ENCODE measurements at places on chromosomes 16 and 17.

DNA sequence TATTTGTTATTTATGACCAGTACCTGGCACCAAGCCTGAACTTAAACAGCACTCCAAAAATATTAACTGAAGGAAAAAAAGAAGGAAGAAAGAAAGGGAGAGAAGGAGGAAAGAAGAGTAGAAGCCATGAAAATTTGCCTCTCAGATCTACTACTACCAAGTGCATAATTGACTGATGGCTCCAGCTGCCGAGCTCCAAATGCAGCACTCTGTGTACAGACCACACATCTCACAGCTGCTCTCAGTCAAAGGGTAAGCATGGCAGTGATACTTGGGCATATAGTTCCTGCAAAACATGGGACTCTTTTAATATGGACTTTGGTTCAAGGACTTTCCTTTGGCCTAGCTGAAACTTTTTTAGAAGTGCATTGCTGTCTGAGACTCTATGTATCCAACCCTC, 44.0 kb upstream of the NOG start:
- DNase-seq, result no peak

DNA sequence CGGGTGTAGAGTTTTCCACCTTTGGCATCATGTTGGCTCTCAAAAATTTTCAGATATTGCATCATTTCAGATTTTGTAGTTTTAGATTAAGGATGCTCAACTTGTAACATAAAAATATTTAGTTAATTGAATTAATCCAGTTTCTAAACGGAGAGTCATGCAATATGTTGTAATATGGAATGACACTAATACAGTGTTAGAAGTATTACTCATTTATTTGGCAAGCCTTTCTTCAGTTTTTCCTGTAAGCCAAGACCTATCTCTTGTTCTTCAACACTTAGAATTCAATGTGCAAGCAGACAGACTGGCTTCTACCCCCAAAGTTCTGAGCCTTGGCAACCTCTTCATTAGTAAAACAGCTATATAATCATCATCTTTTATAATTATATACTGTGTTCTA, 985.0 kb upstream of the GOT2 start:
- DNase-seq, result no peak

DNA sequence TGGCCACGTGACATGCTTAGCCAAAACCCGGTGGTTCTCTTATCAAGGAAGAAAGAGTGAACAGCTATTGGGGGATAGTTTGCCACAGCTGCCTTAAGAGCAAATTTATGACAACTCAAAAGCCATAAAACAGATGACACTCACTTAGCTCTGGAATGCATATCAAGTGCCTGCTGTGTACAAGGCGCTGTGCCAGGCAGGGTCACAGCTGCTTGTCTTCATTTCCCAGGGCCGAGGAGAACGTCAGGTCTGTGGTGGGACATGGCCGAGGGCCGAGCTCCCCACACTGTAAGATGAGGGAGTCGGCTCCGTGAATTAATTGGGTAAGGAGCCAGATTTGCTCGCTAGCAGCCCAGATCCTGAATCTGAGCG, 14.0 kb downstream of the EEF2K start:
- no peak for DNase-seq

- peak; percentile 61 for DNase-seq
Measured at GRCh38 chr16:22641131-22641628, 130.5 kb downstream of the NPIPB5 start.

- peak; percentile 62 for DNase-seq
Measured at GRCh38 chr17:51120357-51120738, 320 bp downstream of the SPAG9 start.

GRCh38 chr17:69874175-69874670, 200.8 kb upstream of the KCNJ16 start:
- peak; percentile 21 for DNase-seq

DNA sequence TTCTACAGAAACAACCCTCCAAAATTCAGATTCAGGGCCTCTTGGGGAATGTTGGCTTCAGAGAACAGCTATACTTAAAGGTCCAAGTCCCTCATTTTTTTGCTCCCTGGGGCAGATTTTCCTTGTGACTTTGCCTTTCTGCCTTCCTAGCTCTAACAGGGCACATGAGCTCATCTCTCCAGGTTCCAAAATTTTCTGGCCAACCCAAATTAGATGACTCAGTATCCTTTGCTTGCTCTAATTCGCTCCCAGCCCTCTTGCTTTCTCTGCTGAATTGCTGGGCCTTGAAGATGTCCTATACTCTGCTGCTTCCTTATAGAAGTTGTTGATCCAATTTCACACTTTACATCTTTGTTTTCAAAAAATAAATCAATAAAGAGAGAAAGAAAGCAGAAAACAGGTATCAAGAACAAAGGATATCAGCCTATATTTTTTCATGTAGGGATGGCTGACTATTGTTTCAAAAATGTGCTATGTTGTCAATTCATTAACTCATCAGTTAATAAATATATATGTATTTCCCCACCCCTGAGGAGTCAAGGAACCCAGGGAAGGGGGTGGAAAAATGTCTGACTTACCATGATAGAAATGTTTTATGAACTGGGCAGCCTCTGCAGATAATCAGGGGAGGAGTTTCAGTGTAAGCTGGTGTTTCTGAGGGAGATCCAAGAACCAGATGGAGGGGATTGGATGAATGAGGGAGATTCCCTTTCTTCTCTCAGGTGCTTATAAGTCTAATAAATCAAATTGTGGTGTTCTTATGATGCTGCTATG, 1.0 kb upstream of the KRTAP4-2 start:
- DNase-seq, result peak; percentile 16

- DNase-seq, result no peak
Measured at GRCh38 chr16:51951668-51952298, 595.2 kb downstream of the TOX3 start.

DNA sequence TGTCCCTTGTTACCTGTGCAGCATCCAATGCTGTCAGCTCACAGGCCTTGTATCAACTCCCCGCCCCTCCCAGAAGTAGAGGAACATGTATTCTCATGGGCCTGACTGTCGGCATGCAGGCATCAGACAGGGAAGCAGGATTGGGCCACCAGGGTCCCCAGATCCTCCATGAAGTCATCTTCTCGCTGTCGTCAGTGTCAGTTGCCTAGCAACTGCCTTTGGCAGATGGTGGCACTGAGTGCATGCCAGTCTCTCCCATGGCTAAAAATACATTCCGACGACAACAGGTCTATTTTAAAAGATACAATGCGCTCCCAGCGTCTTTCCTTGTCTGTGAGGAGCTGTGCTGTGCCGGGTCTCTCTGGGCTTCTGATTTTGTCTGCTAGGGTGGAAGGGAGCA, 36.8 kb upstream of the CES5A start:
- DNase-seq, result no peak

- no peak for DNase-seq
Measured at GRCh38 chr16:23959752-23960072, 123.9 kb downstream of the PRKCB start.

DNA sequence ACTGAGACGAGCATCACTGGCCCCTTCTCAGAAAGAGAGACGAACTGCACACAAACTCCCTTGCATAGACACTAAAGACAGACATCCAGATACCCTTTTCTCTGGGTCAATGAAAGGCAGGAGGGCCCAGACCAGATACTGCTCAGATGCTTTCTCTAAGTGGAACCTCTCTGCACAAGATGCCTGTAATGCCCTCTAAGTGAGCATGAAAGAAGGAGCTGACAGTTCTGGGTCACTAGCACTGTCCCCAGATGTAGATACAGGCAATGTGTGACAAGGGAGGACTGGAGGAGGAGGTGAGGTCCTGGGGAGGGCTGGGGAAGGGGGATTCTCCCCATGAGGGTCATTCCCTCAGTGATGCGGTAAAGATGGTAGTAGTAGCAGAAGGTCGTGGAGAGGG, 501.0 kb upstream of the CDH11 start:
- DNase-seq, result no peak

DNA sequence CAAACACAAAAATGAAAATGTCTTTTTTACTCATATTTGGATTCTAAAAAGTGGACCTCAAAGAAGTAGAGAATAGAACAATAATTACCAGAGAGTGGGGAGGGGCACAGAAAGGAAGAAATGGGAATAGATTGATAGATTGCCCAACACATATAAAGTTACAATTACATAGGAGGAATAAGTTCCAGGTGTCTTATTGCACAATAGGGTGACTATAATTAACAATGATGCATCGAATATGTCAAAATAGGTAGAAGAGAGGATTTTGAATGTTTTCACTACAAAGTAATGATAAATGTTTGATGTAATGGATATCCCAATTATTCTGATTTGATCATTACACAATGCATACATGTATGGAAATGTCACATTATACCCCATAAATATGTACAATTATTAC, 556.0 kb downstream of the CDH8 start:
- DNase-seq, result no peak

DNA sequence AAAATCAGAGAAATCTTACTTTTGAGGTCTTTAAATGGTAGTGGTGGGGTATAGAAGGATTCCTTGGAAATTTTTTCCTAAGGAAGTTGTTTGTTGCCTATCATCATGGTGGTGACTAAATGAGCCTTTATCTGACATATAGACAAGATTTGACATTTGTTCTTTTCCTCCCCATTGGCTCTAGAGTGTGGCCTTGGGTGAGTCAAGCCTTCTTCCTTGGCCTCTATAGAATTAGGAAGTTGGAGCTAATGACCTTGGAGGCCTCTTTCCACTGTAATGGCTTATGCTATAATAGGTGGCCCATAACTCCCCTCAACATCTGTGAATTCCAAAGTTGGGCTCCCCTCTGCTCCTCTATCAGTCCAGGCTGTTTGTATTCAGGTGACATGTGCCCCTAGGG, 79.1 kb upstream of the HNF1B start:
- DNase-seq, result no peak

GRCh38 chr17:72725433-72726068, 366.9 kb downstream of the SLC39A11 start:
- DNase-seq, result peak; percentile 72

- DNase-seq, result peak; percentile 89
Measured at GRCh38 chr17:32319548-32319905, 22.4 kb downstream of the C17orf75 start.

- DNase-seq, result peak; percentile 54
Measured at GRCh38 chr17:6413065-6413464, 21.9 kb downstream of the AIPL1 start.

DNA sequence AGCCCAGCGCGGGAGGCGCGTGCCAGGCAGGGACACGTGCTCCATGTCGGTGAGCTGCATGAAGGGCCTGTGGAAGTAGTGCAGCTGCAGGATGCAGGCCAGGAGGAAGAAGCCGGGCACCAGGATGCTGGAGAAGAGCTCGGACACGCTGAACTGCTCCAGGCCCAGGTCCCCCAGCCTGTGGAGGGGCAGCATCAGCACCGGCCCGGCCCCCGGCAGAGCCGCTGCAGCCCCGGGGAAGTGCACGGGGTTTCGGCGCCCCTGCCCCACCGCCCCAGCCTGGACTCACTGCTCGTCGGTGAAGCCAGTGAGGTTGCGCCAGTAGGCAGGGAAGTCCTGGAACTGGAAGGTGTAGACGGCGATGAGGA, 28.0 kb downstream of the CTU2 start:
- DNase-seq, result no peak

GRCh38 chr17:29855686-29856085, 74.3 kb downstream of the SSH2 start:
- peak; percentile 12 for DNase-seq

DNA sequence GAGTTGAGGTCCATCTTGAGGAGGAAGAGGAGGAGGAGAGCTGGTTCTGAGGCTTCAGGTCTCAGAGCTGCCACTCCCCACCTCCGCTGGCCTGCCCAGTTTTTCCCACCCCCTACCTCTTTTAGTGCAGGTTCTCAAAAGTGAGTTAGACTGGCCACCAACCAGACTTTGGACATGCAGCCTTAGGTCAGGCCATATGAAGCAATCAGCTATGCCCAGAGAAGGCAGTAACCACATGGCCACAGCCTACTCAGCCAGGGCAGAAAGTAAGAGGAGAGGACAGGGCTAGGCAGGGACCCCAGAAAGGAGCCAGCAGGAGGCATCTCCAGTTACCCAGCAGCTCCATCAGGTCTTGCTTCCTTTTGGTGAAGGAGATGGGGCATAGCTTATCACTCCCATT, 9.0 kb downstream of the MYO15A start:
- no peak for DNase-seq

DNA sequence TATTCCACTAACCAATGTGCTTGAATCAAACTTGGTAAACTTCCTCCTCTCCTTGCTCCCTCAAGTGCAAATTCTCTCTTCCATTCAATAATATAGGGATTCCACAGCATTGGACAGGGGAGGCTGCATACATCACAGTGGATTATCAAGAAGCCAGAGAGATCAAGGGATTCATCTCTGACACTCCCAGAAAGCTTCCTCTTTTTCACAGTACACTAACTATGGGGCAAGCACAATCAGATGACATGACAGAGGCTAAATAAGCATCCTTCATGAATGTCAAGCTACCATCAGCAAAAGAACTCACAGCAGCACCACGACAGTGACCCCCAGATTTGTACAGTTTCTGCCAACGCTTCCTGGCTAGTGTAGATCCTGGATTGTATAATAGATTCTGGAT, 178.4 kb upstream of the C17orf78 start:
- no peak for DNase-seq

GRCh38 chr16:76335180-76335974, 58.2 kb downstream of the CNTNAP4 start:
- no peak for DNase-seq

DNA sequence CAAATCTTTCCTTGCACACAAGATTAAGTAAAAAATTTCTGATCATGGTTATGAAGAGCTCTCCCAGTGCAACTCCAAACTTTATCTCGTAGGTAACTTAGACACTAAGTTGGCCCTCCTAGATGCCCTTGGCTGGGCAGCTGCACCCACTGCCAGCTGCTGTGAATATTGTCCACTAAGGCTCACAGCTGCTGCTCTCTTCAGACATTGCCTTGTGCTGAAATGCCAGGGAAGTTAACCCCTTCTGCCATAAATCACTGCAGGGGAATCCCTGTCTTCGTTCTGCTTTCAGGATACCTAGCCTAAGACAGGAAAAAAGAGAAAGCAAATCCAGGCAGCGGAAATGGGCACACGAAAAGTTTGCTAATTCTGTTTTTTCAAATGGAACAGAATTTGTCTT, 106.4 kb downstream of the IRX5 start:
- no peak for DNase-seq

DNA sequence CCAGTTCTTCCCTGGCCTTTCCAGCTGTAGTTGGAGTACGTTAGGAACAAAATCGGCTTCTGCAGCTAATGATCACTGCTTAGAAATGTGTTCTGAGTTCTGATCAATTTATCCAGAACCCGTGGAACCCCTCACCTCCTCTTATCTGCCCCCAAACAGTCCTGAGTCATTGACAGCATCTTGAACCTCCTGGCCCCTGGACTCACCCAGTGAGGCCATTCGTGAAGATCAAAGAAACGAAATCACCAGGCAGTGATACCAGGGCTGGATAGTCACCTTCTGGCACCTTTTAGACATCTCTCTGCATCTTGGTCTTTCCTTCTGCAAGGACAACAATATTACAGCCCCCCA, 17.0 kb upstream of the EXOC7 start:
- DNase-seq, result peak; percentile 7

- peak; percentile 28 for DNase-seq
Measured at GRCh38 chr17:59763861-59764260, 56.4 kb downstream of the VMP1 start.
